ENCODE measurements at places on chromosomes 2 and 18.

DNA sequence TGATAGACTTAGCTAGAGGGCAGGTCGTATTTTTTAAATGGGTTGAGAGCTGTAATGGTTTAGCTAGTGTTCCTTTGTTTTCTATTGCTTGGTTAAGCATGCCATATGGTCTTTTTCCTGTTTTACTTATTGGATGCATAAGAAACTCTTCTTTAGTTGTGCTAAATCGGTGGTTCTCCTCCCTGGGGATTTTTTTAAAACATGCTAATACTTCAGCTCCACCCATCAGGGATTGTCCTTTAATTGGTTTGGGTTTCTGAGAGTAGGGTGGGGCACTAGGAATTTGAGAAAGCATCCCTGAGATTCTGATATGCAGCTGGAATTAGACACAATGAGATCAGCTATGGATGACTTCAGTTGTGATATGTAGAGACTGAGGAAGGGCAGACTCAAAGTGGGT is 497.2 kb downstream of the THSD7B start:
- DNase-seq: no peak

- peak; percentile 81 for DNase-seq
Measured at GRCh38 chr2:157441072-157441454, 2.8 kb downstream of the CYTIP start.

- no peak for DNase-seq
Measured at GRCh38 chr2:240291337-240292034, 144.0 kb upstream of the GPC1 start.

DNA sequence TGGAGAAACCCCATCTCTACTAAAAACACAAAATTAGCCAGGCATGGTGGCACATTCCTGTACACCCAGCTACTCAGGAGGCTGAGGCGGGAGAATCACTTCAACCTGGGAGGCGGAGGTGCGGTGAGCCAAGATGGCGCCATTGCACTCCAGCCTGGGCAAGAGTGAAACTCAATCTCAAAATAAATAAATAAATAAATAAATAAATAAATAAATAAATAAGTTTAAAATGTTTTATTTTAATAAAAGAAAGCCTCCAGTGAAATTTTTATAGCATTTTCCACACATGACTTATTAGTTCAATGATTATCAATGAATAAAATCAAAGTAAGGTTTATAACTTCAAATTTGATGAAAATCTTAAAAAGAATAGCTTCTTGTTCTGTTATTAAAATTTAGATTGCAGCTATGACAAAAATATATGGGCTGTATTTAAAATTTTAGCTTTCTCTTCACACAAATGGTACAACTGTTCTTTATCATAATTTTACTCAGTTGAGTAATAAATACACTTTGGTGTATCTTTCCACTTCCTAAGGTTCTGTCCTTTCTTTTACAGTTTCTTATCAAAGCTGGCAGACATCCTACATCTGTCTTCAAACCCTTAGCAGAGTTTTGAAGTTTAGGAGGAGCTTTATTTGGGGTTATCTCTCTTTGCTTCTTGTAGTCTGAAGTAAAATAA is 78.4 kb upstream of the ZSWIM2 start:
- no peak for DNase-seq

- no peak for DNase-seq
Measured at GRCh38 chr2:135164431-135164830, 112.3 kb downstream of the RAB3GAP1 start.

DNA sequence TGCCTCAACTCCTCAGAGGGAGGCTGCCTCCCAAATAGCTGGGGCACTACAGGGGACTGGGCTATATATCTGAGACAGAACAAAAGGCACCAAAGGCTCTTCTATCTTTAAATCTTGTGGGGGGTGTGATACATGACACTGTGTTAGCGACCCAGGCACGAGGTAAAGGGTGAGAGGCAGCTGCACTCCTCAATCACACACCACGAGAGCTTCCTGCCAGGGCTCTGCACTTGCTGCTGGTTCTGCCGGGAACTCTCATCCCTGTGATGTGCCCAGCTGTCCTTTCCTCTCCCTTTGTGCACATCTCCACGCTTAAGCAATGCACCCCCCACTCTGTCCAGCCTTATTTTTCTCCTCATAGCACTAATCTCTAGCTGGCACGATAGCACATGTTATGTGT is 32.4 kb downstream of the NPC1 start:
- no peak for DNase-seq

- DNase-seq: no peak
Measured at GRCh38 chr2:56934866-56935265, 751.1 kb downstream of the CCDC85A start.

- DNase-seq: no peak
Measured at GRCh38 chr2:150097901-150098531, 389.5 kb downstream of the RND3 start.

GRCh38 chr2:223226264-223226663 is 174.3 kb downstream of the KCNE4 start:
- no peak for DNase-seq

DNA sequence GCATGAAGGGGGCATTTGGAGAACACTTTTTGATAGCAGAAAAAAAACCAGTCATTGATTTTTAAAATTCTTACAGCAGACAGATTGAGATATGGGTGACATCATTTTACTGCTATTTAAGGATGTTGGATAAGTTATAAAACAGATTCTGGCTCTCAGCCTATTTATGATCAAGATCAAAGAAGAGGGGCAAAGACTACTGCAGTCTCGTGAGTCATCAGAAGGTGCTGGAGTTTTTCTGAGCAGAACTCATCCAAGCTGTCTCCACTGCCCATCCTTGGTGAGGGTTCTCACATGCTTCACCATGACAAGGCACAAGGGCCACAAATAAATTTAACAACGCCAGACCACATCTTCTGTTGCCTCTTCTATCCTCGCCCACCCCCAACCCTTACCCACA is 58.8 kb downstream of the ST6GAL2 start:
- DNase-seq: no peak

- DNase-seq: no peak
Measured at GRCh38 chr2:136206613-136207012, 88.7 kb upstream of the CXCR4 start.

- no peak for DNase-seq
Measured at GRCh38 chr18:56319953-56320352, 318.4 kb downstream of the TXNL1 start.

DNA sequence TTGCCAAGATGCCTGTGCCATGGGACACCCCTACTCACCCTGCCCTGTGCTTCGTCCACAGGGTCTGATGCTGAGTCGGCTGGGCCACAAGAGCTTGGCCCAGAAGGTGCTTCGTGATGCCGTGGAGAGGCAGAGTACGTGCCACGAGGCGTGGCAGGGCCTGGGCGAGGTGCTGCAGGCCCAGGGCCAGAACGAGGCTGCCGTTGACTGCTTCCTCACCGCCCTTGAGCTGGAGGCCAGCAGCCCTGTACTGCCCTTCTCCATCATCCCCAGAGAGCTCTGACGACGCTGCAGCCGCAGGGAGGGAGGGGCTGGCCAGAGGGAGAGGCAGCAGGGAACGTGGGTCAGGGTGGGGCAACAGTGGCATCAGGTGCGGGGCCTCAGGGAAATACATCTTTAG is 81.5 kb downstream of the STPG4 start:
- no peak for DNase-seq

DNA sequence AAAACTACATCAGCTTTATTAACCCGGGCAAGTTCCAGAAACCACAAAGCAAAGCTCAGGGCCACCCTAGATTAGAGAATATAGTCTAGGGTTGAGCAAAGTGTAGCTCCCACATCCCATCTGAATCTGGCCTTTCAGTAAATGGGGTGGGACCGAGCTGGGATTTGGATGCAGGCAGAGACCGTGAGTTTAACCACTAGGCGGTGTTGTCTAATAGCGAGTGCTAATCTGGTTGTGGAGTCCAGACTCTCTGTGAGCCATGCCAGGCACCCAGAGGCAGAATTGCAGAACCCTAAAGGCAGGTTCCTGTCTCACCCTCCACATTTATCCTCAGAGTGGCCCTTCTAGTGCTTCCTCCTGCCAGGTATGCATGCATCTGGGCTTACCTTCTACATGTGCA is 435.9 kb downstream of the TSN start:
- DNase-seq: no peak

- DNase-seq: no peak
Measured at GRCh38 chr2:161423421-161424393, 7.6 kb downstream of the TBR1 start.

DNA sequence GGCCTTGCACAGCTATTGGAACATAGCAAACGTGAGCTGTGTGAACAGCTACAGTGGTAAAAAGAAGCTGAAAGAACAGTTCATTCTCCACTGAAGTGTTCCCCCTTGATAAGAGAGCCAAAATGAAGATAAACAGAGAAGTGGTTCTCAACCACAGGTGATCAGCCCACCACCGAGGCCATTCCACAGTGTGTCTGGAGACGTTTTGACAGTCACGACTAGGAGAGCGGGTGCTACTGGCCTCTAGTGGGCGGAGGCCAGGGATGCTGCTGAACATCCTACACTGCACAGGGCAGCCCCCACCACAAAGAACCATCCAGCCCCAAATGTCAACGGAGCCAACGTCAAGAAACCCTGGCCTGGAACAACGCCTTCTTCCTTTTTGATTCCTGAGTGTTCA is 38.4 kb downstream of the ADCY3 start:
- DNase-seq: no peak

DNA sequence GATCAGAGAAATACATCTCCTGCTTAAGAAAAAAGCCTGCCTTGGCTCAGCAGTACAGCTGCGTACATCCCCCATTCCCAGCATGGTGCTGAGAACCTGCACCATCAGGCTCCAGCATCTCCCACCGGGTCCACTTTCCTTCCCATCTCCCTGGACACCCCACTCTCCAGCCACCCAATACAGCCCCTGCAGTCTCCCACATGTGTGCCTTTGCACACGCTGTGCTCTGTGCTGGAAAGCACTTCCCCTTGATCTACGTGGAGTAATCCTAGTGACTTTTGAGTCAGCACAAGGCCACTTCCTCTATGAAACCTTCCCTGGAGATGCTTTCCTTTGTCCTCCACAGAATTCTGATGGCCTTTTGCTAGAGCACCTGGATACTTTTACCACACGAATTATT is 17.0 kb downstream of the STAT1 start:
- DNase-seq: no peak

- DNase-seq: no peak
Measured at GRCh38 chr2:138210487-138210886, 246.2 kb downstream of the HNMT start.

DNA sequence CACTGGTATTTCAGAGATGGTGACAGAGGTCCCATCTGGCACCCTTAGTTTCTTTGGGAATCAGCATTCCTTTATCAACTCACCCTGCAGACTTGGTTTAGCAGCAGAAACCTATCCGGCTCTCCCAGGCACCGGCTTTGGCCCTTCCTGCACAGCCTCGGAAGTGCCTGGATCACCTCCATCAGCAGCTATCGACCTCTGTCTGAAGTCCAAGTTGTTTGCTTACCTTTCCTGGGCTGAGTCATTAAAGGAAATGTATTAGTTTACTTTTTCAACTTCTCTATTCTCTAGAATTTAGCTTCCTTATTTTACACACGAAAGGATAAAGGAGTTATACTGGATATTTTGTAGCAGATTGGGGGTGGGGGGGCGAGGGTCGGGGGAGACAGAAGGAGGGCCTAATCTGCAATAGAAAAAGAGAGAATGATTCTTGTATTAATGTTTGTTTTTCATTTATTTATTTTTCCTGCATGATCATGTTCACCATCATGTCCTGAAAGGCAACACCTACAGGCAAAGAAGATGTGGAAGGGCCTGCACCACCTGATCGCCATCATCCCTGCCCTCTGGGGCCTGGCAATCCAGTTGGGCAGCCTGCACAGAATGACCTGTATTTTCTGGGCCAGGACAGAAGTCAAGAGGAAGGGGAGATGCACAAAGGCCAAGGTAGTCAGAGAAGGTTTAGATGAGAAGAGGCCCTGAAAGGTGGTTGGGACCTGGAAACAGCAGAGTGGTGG is 22.1 kb upstream of the MAT2A start:
- DNase-seq: no peak

DNA sequence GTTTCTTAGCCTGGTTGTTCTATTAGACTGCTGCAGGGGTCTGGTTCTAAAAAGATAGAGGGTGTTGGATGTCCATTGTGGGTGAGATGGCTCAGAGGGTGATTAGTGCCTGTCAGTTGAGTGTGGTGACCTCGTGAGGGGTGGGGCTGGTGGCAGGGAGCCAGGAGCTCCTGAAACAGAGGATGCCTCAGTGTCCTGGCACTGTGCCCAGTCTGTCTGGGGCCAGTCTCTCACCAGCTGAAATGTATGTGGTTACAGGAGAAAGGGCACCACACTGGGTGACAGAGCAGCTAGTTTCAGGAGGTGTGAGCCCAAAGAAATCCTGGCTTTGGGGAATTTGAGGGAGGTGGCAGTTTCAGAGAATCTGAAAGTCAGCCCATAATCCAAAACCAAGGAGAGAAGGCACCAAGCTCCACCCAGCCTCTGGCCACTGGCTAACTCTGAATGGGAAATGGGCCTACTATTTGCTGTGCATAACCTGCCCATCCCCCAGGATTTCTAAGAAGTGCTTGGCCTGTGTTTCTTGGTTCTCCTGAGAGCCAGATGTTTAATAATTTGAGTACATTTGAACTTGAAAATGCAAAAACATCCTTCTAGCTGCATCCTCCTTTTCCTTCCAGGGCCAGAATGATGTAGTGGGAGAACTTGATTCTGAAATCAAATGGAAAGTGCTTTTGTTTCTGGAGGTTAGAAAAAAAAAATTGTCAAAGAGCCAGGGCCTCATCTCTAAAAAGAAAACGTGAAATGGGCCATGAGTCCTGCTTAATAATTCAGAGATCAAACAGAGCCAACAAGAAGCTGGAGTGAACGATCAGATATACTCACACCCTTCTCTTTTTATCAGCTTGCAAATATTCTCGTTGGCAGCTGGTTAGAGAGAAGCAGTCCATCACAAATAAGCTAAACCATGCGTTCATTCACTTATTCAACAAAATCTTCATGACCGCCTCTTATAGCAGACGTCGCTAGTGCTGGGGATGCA is 92.3 kb downstream of the B3GNT2 start:
- DNase-seq: peak; percentile 64

- no peak for DNase-seq
Measured at GRCh38 chr18:58784601-58785137, 80.0 kb upstream of the ZNF532 start.

DNA sequence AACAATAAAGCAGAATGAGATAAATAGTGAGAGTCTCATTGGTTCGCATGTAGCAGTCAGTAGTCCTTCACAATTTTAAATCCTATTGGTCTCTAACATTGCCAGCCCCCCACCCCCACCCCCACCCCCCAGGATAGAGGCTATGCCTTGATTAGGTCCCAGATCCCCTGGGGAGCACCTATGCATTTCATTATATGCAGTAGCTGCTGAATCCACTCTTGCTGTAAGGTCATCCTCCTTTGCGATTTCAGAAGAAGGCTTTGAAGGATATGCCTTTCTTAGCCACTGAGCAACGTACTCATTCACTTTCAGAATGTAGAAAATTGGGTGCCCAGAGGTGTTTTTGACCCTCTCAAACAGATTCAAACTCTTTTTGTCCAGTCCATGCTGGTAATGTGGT is 382.8 kb upstream of the GALNT5 start:
- no peak for DNase-seq

DNA sequence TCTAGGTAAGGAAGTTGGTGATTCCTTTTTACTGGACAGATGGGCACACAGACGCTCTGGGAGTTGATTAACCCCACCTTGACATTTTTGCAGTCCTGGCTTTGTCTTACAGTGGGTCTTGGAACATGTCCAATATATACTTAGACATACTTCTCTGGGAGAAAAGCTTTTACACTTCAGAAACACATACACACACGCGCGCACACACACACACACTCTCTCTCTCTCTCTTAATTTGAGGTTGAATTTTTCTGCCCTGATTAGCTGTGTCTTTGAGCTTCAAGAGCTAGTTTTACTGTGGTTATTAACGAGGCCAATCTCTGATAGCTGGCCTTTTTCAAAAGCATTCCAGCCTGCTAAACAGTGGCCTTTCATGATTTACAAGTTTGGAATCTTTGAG is 215.0 kb downstream of the MYCN start:
- DNase-seq: no peak

- DNase-seq: no peak
Measured at GRCh38 chr2:235291461-235291860, 202.4 kb upstream of the AGAP1 start.

All from CD4-positive, alpha-beta T cell treated with Interleukin-10 for 1 hour (primary cell).